Suppressor macrophage (primary cell): ENCODE measurements at places on chromosomes 6 and 20.

GRCh38 chr20:57211908-57212533, 54.4 kb downstream of the BMP7 start:
- DNase-seq, result no peak

DNA sequence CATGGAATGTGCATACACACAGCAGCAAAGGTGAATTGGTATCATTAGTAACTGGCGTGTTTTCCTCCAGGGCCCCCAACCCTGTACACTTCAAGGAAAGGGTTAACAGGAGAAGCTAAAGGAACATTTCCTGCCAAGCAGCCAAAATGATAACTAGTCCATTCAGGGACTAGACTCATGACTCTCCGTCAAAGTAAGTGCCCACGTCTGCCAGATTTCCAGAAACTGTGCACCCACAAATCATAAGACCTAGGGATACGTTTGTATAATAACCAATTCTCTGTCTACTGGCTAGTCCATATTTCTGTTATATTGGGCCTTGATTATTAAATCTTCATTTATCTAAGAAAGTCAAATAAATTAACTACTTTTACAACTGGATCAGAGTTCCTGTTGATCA, 76.0 kb upstream of the NHSL1 start:
- DNase-seq, result no peak

DNA sequence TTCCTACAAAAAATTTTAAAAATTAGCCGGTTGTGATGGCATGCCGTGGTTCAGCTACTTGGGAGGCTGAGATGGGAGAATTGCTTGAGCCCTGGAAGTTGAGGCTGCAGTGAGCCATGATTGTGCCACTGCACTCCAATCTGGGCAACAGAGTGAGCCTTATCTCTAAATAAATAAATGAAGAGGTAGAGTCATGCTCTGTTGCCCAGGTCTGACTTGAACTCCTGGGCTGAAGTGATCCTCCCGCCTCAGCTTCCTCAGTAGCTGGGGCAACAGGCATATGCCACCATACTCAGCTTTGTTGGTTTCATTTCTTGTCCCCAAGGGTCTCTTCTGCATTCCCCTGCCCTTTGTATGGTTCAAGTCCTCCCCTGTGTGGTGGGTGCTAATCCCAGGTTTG, 17.0 kb downstream of the HSPA1B start:
- no peak for DNase-seq

DNA sequence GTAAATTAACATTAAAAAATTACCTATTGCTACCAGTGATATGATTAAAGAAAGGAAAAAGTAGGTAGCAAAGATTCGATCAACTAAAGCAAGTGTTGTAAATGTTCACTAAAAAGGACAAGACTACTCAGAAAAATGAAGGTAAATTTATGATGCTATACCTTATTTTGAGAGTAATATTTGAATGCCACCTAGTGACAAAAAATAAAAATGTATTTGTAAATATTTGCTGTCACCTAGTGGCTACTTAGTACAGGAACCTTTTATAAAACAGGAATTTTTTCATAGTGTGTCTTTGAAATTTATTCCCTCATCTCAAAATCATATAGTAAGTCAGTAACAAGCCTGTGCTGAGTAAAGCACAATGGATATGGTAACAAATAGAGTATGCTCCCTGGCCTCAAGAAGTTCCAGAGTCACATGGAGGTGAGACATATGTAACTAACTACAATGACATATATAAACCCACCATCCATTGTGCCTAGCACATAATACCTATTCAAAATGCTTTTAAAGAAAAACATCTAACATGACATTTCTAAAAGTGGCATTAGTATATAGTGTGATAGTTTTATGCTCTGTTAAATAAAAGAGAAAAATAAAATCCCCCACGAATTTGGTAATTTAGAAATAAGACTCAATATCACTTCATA, 193.1 kb upstream of the SIM1 start:
- DNase-seq, result peak; percentile 44

DNA sequence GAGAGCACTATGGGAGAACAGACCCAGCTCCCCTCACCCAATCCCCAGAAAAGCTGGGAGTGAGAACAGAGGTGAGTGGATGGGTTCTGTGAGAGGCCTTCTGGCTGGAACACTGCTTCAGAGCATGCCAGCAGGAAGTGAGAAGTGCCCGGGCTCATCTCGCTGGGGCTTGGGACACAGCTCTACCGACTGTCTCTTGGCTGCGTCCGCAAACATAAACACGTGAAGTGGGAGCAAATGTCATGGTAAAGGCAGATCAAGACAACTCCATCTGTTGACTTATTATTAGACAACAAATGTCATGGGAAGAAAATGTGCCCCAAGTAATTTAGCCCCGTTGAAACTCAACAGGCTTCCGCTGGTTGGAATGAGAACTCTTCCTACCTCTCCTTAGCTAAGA, 25.9 kb downstream of the GNAS-AS1 start:
- DNase-seq, result no peak

DNA sequence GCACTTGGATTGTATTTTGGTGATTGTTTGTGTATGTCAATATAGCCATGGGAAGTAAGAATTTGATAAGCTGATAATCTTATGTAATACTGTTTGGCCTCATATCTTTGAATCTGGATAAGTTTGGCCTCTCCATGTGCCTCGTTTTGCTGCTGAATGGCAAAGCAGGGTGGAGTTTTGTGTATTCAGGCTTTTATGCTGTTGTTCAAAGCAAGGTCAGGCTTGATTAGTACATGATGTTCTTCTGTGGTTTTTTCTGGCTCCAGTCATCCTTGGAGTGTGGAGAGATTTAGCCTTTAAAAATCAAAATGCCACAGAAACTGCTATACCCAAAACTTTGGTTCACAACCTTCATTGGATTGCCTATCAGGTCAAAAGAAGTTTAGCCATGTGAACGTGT, 728.9 kb upstream of the GJE1 start:
- DNase-seq, result no peak

DNA sequence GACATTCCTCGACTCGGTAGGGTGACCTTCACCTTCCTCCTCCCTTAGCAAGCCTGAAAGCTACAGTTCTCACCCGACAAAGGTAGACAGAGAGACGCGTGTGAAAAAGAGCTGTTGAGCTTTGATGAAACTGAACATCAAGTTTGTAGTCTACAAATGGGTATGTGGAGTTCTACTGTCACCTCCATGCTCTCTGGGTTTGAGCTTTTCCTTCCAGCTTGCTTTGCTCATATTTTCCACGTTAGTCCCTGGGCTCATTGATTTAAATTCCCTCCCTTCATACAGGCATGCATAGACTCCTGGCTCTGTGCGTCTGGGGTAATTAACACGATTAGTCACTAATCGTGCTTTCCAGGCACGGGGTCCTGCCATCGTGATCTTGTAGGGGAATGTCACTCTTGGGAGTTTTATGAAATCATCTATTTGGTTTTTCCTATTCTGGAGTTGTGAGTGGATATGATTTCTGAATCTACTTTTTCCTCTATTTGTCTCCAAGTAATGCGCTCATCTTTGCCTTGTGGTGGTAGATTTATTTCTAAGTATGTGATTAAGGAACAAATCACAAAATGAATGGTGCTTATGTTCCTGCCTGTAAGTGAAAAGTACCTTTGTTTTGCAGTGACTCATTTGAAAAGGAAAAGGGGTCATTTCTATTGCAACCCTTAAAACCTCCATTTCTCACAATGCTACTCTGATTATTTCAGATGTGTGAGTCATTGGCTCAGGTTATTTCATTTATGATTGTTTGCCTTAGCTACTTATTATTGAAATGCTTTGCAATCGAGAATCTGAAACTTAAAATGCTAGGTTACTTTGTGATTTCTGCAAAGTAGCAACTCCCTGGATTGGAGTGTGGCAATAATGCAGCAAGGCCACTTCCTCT, 154.6 kb downstream of the ZDHHC14 start:
- no peak for DNase-seq

DNA sequence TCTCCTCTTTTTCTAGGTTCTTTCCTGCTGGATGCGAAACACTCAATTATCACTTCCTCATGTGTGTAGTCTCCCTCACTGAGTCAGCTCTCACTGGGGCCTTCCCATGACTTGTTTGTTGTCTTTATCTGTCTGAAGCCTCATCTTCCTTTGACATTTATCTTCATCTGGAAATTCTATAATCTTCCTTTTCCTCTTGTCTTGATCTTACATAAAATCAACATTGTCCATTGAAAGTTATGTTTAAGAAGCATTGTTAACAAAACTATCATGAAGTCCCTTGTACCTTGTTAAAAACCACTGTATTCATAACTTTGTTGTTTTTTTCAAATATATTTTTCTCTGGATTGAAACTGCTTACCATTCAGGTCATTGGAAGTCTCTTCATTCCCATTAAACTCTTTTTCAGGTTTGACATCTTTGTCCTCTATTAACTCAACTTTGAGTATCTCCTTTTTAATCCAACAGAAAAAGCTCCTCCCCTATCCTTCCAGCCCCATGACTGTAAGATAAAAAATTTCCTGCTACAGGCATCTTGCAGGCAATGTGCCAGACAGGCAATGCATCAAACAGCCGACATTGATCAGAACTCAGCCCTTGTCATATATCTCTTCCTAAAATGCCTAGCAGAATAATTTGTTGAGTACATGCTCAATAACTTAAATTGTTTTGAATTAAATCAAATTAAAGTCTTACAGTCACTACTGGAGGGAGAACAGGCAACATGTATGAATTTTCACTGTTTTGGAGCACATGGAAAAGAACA, 34.8 kb downstream of the MYLIP start:
- no peak for DNase-seq

GRCh38 chr20:37627060-37627766, 66.6 kb upstream of the CTNNBL1 start:
- peak; percentile 67 for DNase-seq

GRCh38 chr6:56637640-56638039, 5.0 kb downstream of the DST start:
- DNase-seq, result peak; percentile 61

GRCh38 chr20:51412333-51412871, 130.1 kb downstream of the NFATC2 start:
- DNase-seq, result no peak

DNA sequence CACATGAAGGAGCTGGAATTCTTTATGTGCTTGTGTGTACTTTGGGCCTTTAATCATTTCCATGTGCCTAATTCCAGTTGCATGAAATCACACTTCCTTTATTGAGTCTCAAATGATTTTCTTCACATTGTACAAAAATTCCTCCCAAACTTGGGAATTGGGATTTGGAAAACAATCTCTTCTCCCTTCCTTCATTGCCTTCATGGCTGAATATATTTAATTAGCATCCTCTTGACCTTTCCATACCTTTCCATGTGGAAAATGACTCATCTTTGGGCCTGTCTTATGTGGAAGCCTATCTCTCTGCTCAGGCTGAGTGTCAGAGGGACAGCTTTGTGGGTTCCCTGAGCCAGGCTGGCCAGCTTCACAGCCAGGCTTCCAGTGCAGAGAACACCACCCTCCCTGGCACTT, 33.0 kb upstream of the CDH4 start:
- DNase-seq, result no peak

DNA sequence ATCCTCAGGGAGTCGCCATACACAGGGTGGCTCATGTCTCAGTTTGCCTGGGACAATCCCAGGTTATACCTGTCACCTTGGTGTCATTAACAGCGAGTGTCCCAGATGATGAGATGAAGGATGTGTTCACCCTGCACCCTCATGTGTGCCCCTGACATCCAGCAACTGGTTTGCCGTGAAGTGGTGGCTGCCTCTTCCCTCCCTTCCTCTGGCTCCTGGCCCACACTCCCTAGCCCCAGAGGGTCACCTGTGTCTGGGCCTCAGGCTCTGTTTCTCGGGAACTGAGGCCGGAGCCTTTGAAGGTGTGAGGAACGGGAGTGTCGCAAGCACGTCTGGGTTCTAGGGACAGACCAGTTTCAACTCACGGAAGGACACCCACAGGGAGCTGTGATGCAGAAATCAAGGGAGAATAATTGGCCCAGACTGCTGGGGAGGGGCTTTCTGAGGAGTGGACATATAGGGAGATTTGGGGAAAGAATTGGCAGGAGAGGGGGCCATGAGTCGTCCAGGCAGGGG, 35.8 kb upstream of the PHACTR3 start:
- no peak for DNase-seq

GRCh38 chr20:45904583-45905504, 7.1 kb downstream of the PLTP start:
- DNase-seq, result no peak

GRCh38 chr6:32867554-32868256, 13.7 kb downstream of the PSMB9 start:
- DNase-seq, result no peak

GRCh38 chr6:87180105-87180728, 24.9 kb downstream of the ZNF292 start:
- no peak for DNase-seq

DNA sequence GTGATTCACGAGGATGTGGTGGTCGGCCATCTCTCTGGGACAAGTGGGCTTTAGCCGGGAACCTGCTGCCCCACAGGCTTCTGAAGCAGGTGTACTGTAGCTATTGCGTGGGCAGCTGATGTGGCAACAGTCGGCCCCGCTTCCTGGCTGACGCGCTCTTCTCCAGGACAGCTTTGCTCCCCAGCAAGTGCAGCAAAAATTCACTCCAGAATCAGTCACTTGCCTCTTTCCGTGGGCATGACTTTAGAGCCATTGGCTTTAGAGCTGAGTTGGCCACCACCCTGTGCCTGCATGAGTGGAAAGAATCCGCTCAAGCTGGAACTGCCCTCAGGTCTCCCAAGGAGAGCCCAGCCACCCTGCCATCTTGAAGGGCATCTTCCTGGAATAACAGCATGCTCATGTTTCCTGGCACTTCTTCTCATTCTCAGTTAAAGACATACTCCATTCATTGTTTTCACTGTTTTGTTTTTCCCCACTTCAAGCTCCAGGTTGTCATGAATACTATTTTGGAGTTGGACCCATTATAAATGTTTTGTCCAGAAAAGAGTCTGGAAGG, 178.3 kb downstream of the ZDHHC14 start:
- DNase-seq, result no peak

DNA sequence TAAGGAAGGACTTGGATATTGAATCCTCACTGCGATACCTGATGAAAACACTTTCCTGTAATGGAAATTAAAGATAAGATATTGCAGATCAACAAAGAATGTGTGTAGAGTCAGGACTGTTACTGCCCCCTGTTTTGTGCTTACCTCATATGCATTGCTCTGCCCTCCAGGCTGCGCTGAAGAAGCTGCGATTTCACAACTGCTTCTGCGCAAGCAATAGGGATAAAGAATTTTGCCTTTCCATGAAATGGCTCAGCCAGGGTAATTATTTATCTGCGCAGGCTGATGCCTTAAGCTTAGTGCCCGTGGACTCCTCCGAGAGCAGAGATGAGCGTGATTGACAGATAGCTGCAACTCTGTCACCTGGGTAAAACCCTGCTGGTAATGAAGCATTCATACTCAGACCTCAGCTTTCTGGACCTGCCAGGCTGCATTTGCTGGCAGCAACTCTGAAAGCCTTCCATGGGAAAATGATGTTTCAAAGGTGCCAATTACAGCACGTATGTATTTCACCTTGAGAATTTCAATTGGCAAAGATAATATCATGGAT, 370.6 kb downstream of the SAMD5 start:
- DNase-seq, result no peak

GRCh38 chr20:57883224-57883623, 173.4 kb upstream of the PMEPA1 start:
- no peak for DNase-seq

GRCh38 chr6:17011985-17012384, 89.9 kb upstream of the STMND1 start:
- DNase-seq, result no peak

- no peak for DNase-seq
These were observed 33.4 kb downstream of the NCOA3 start for GRCh38 chr20:47535088-47535487.
